ENCODE measurements at places on chromosomes 3 and 15.

DNA sequence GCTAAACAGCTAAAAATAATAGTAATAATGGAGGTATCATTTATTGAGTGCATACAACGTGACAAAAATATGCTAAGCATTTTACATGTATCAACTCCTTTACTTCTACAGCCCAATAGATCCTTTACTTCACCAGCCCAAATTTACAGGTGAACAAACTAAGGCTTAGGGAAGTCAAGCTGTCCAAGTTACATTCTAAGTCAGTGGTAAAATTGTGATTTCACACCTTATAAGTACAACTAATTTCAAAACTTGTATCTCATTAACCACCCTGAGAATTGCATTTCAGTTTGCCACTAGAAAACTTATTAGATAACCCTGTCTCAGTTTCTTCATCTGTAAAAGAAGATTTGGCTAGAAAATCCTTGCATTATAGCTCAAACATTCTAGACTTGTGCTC is 10.7 kb downstream of the SLC33A1 start:
- DNase-seq: no peak

GRCh38 chr3:194866236-194866635 is 180.6 kb downstream of the FAM43A start:
- no peak for DNase-seq

DNA sequence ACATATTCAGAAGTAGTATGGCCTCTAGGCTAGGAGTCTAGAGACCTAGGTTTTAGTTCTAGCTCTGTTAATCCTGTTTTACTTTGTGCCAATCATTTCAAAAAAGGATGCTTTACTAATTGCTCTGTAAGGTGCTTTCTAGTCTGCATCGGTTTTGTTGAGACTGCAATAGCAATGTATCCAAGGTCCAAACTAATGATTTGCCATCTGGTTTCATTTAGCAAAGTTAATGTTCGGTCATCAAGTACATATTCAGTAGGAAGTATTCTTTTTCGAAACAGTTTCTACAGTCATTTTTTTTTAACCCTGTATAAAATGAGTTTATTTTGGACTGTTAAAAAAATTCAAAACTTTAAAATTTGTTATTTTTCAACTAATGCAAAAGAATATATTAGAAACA is 2.0 kb upstream of the GALK2 start:
- no peak for DNase-seq

DNA sequence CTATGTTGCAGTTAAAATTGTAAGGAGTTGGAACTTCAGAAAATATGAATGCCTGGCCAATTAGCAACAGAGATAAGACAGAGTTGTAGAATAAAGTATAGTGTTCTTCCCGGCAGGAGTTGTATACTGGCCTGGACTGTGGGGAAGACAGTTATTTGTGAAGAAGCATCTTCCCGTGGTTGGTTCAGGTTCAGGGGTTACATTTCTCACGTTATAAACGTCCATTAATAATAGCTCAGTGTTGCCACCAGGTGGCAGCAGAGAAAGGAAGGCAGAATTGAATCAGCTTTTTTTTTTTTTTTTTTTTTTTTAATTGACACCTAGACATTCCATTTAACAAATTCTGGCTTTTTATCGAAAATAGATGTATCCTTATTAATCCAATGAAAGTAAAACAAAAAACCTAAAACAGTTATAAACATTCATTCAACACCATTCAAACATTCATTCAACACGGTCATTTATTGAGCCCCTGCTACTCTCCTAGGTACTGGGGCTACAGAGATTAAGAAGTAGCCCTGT is 66.4 kb upstream of the NR2E3 start:
- peak; percentile 69 for DNase-seq

DNA sequence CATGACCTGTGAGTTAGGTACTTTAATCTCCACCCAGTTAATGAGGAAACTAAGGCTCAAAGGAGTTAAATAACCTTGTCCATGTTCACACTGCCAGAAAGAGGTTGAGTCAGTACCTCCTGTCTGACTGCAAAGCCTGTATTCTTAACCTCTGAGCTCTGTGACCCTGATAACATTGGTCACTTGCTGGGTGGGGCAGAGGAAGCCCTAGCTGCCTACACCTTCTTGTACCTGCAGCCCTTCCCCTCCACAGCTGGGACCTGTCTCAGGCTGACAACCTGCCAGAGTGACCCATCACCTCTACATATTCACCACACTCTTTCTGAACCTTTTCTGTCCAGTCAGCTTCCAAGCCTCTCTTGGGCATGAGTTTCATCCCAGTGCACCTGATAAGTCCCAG is 106.1 kb upstream of the HES1 start:
- no peak for DNase-seq

DNA sequence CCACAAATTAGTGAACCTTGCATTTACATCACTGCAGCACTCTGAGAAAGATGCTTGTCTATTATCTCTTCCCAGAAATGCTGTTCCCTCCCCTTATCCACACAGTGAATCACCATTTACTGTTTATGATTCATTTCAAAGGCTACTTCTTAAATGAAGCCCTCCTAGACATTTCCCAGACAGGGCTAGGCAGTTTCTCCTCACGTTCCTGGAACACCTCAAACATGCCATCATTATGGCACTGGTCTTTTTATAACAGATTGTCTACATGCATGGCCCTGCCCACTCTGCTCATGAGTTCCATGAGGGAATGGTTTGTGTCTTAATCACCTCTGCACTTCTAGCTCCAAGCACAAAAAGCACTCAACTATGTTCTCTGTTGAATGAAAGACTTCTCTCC is 32.2 kb upstream of the TM2D3 start:
- DNase-seq: no peak

DNA sequence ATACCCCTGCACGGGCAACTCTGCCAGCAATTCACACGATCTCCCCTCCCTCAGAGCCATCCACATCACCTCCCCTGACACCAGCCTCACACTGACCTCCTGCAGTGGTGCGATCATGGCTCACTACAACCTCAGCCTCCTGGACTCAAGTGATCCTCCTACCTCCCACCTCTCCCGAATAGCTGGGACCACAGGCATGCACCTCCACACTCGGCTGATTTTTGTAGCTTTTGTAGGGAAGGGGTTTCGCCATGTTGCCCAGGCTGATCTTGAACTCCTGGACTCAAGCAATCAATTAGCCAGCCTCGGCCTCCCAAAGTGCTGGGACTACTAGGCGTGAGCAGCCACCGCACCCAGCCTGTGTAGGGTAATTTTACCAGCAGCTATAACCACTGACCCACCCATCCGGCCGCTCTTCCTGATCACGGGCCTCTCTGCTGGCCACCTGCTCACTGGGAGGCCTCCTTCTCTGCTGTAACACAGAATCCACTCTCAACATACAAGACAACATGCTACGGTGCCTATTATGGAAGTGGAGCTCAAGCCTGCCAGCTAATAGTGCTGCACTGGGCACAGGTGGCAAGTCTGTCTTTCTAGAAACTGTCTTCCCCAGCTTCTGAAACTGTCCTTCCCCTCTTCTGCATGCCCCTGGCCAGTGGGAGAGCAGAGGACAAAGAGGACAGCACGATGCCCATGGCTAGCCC is 4.6 kb downstream of the GP9 start:
- no peak for DNase-seq

DNA sequence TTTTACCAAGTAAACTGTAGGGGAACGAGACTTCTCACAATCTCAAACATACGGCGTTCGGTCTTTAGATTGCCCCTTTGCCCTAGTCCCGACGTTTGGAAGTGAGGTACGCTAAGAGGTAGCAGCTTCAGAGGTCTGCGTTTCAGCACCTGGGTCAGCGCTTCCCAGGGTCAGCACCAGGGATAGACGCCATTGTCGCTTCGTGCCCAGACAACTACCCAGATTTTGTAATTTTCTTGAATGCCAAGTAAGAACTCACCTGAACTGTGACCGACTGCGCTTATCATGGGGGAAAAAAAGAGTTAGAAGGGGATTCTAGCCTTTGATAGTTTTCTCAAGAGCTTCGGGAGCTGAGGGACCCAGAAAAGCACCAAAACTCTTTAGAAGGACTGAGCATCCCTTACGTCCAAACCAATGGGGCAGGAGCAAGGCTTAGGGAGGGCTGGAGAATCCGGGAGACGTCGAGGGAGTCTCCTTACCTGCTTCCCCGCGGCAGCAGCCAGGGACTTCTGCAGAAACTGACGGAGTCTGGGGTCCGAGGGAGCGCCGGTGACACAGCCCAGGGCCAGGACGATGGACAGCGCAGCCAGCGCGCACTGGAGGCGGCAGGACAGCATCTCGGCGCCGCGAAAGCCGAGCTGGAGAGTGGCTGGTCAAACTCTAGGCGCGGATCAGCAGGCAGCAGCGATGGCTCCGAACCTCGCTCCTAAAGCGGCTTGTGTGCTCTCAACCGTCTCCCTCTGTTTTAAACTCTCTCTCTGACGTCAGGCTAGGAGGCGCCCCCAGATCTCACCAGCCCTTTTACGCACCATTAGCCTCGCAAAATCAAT is at the start of gene SST:
Gene SST (minus strand): TSS at position 720 of the 830 bp plus-strand sequence. CDS start 103 bp downstream, at position 617.
- DNase-seq: peak; percentile 21

DNA sequence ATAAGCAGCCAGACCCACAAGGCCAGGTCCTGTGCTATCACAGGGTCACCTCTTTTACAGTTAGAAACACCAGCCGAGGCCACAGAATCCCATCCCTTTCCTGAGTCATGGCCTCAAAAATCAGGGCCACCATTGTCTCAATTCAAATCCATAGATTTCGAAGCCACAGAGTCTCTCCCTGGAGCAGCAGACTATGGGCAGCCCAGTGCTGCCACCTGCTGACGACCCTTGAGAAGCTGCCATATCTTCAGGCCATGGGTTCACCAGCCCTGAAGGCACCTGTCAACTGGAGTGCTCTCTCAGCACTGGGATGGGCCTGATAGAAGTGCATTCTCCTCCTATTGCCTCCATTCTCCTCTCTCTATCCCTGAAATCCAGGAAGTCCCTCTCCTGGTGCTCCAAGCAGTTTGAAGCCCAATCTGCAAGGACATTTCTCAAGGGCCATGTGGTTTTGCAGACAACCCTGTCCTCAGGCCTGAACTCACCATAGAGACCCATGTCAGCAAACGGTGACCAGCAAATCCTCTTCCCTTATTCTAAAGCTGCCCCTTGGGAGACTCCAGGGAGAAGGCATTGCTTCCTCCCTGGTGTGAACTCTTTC is 39.6 kb downstream of the TGM4 start:
- DNase-seq: peak; percentile 66

DNA sequence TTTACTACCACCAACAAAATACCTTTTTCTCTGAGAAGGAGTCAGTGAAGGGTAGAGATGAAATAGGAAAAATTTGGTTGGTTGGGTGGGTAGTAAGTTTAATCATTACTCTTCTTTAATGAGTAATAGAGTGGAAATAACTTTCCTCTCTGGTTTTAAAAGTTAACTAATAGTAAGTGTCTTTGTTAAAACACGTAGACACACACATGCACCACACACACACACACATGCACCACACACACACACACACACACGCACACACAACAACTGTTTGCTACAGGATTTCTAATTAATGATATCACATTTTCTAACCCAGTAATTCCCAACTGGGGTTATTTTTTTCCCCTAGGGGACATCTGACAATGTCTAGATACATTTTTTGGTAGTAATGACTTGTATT is 84.1 kb downstream of the CHL1 start:
- no peak for DNase-seq

GRCh38 chr3:48504051-48504946 is at the start of gene SHISA5:
Gene SHISA5, minus strand, starts transcription at chr3:48504174. Its CDS starts 80 bp downstream, at chr3:48504094.
- peak; percentile 70 for DNase-seq

- DNase-seq: no peak
Observed at GRCh38 chr15:87965304-87965703, 291.2 kb downstream of the NTRK3 start.

DNA sequence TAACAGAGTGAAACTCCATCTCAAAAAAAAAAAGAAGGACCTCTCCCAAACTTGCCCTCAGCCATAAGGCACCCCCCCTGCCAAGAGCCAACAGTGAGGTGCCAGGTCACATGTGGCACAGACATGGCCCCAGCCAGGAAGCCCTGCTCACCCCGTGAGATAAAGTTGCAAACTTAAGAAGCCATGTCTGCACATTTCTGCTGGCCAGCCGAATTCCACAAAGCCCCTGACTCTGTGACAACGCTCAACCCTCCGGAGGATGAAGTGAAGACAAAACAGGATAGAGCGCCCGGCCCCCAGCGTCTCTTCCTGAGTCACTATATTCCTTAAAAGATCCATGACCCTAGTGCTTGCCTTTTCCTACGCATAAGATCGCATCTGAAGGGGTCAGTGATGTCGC is 188.1 kb downstream of the XXYLT1 start:
- DNase-seq: no peak

GRCh38 chr3:44058868-44059203 is 182.8 kb upstream of the TOPAZ1 start:
- no peak for DNase-seq

DNA sequence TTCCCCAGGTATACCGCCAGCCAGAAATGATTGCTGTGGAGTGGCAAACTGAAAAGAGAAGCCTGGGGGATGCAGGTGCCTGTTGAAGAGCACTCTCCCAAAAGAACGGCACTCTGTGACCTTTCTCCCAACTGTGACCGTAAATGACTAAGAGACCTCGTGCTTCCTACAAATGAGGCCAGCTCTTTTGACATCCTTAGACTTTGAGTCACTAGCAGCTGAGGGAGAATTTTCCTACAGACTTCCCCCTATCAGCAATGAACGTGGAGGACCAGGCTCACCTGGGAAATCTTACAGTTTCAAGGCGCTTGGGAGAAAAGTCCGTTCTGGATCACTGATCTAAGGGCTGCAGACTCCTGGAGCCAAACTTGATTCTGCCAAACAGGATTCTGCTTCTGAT is 8.6 kb downstream of the AQP9 start:
- no peak for DNase-seq

GRCh38 chr3:195736866-195737490 is 16.2 kb downstream of the MUC20 start:
- no peak for DNase-seq

DNA sequence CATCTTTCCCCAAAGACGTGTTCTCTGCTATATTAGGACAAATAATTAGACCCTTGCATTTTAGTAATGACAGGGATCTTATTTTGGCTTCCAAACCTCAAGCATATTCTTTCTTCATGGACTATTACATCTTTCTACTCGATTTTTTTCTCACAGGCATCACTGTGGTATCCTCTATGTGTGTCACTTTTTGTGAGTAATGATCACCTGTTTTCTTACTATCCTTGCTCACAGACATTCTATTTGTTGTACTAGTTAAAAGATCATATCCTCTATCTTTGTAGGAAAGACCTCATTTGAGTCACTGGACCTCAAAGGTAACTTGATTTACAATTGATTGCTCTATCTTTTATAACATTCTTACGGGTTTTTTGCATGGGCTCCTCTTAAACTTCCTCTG is 6.8 kb downstream of the C3orf80 start:
- no peak for DNase-seq

- no peak for DNase-seq
Observed at GRCh38 chr15:77130315-77130930, 59.5 kb upstream of the TSPAN3 start.

DNA sequence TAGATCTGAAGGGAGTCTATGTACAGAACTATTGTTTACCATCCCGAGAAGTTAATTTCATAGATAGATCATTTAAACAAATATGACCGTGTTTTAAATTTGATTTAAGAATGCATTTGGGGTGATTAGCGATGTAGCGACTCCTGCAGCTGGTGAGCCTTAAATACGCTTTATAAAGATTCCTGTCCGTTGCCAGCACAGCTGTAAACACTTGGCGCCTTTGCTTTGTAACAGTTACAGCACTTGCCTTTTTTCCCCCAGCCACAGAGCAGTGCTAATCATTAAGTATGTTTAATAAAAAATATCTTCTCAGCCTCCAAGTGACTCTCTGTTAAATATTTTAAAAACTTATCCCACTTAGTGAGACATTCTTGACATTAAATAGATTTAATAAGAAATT is 333.8 kb downstream of the FEZF2 start:
- DNase-seq: no peak

- DNase-seq: no peak
Observed at GRCh38 chr3:112653209-112653871, 12.4 kb upstream of the CCDC80 start.

Data from activated CD4-positive, alpha-beta T cell treated with anti-CD3 and anti-CD28 coated beads, Interleukin-10, Interleukin-2, amounts not matched to agents 100 ng/mL and 50 ng/mL, durations not matched to agents 16 hours and 8 hours (primary cell).